ENCODE measurements at places on chromosomes 6 and 20.

DNA sequence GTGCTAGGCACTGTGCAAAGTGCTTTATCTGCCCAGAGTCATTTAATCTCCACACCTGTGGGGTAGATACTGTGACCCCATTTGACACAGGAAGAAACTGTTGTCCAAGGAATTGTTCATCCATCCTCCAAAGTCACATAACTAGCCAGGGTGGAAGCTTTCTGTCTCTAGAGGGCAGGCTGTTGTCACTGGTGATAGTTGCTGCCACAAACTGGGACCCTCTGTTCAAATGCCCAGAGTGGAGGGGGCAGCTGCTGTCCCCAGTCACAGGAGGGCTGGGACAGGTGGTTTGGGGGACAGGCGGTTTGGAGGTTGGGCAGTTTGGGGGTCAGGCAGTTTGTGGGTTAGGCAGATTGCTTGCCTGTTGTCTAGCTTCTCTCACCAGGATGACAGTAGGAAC lies 16.1 kb upstream of the TMEM242 start:
- DNase-seq = no peak

DNA sequence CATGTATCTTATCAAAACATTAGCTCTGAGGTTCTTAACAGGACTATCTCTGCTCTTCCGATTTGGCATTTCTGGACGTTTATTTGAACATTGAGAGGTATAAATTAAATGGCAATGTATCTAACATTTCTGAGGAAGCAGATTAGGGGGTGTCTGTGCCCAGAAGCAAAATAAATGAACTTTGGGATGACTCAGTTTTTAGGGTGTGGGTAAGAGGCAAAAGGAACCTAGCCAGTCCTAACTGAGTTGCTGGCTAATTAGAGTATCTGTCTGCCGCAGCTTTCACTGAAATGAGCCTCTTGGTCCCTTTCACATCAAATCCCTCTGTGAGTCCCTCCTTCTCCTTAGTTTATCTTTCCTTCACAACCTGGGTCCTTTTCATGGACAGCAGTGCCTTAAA lies 1.1 kb downstream of the RNF144B start:
- DNase-seq = no peak

GRCh38 chr6:49911252-49911651 lies 44.9 kb upstream of the CRISP1 start:
- no peak for DNase-seq

DNA sequence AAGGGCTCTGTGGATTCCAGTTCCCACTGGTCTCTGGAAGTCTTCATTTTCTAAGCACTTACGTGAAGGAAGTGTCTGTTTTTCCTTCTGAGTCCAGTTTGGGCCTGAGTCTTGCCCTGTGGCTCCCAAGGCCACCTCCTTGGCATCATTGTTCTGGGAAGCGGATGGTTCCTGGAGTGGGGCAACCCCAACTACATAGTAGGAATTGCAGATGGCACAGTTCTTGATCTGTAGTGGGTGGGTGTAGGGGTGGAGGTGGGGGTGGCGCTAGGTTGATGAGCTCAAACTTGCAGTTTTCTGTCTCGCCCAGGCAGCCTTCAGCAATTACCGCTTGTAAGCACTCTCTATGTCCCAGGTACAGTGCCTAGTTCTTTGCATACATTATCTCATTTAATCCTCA lies 7.2 kb upstream of the FERMT1 start:
- no peak for DNase-seq

DNA sequence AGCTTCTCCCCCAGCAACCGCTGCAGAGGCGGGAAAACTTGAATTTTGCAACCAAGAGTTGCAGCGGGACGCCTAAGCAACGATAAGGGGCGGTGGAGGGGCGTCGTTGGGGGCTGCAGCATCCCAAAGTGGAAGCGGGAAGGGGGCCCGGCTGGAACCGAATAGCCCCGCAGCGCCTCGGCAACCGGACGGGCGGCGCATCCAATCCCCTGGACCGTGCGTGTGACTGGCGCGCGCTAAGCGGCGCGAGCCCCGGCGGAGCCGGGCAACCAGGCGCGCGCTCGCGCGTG lies 670 bp upstream of the PARD6B start:
- no peak for DNase-seq

DNA sequence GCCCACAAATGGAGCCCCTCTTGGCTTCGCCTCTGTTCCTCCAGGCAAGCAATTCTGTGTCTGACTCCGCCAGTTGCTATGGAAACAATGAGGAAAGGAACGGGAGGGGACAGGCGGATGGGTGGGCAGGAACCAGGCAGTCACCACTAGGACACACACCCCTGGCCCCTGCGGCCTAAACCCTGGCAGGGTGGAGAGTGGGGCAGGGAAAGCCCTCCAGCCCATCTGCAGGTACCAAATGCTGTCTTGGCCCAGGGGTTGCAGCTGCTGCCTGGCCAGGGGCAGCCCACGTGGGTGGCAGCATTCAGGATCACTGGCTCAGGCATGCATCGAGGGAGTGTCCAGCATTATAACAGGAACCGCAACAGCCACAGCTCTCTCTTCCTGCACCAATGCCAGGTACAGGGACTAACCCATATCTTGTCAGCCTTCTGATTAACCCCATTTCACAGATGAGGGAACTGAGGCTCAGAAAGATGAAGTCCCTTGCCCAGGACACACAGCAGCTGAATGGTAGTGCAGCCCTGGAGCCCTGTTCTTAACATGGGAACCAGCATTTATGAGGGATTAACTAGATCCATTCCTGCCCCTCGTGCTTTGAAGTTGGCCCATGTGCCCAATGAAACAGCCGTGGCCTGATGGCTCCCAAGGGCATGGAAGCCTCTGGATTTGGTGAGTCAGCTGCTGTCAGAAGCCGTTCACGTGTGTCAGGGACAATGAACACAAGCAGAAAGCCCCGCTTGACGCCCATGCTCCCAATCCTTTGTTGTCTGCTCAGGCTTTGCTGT lies 66.3 kb downstream of the NOL4L start:
- no peak for DNase-seq

GRCh38 chr6:129966125-129966524 lies 52.3 kb upstream of the L3MBTL3 start:
- DNase-seq = no peak

DNA sequence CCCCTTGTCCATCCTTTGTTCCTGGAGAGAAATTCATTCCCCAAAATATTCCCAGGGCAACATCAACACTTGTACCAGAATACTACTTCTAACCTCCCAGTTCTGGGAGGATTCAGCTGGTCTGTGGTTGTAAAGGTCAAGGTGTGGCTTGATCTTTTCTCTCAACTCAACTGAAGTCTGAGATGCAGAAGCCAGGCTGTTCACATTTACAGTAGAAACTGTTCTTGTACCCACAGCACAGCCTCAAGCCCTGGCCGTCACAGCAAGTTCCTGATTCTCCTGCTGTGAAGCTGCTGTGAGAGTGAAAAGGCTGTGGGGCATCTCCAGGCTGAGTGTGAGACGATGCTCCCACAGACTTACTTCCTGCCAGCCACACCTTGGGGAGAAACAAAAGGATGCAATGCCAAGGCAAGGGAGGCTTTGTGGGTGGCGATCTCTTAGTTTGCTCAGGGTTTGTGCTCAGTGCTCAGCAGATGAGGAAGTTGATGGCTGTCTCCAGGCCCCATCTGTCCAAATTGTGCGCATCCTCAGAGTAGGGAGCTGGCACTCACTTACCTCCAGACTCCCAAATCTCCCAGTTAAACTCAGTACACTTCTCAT lies 143.9 kb upstream of the FOXA2 start:
- no peak for DNase-seq

GRCh38 chr6:107328081-107328480 lies 131.3 kb downstream of the PDSS2 start:
- no peak for DNase-seq

DNA sequence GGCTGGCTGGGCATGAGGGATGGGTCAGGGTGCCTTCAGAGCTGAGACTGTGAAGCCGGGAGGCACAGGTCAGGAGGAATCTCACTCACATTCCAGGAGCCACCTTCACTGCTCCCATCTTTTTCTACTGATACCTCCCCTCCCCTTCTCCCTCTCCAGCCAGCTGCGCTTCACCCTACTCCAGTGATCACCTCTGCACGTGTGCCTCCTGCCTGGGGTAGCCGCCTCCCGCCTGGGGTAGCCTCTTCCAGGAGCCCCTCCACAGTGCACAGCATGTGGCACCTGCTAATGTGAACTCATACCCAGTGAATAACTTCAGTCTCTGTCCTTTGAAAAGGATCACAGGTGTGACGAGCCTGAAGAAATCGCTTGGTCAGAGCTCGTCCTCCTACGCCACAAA lies 232.6 kb downstream of the TMEM242 start:
- DNase-seq = no peak

- DNase-seq = no peak
Measured at GRCh38 chr20:52129611-52130010, 62.0 kb downstream of the ZFP64 start.

- no peak for DNase-seq
Measured at GRCh38 chr20:57964011-57964862, 254.4 kb upstream of the PMEPA1 start.

DNA sequence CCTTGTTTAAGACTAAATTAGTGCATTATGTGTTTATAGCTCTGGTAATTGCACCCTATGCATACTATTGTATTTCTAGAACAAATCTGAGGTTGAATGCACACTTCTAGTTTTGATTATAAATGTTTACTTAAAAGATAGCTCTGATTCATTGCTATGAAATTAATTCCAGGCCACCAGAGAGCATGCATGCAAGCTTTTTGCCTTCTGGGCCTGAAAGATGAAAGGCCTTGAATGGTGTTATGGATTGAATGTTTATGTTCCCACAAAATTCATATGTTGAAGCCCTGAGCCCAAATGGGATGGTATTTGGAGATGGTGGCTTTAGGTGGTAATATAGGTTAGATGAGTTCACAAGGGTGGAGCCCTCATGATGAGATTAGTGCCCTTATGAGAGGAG lies 695.0 kb upstream of the MAP3K7 start:
- DNase-seq = no peak

DNA sequence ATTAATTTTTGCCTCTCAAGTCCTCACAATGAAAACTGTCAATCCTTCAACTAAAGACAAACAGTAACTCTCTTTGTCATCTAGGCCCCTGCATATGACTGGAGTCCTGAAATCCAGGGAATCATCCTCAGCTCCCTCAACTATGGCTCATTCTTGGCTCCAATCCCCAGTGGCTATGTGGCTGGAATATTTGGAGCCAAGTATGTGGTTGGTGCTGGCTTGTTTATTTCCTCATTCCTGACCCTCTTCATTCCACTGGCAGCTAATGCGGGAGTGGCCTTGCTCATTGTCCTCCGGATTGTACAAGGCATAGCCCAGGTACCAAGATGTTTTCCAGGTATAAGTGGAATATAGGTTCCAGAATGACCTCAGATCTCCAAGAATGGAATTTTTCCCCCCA lies 15.4 kb downstream of the SLC17A4 start:
- DNase-seq = peak; percentile 17

Data from NCI-H2029 treated with DMSO at 0.1 percent for 48 hours (cell line).